ENCODE measurements at places on chromosomes 7 and 10.

- no peak for DNase-seq
Observed at GRCh38 chr10:31693491-31693890, 235.1 kb downstream of the ARHGAP12 start.

GRCh38 chr7:14505906-14506305 is 396.6 kb downstream of the DGKB start:
- no peak for DNase-seq

GRCh38 chr10:48448796-48449195 is 142.3 kb downstream of the MAPK8 start:
- DNase-seq = peak; percentile 86

DNA sequence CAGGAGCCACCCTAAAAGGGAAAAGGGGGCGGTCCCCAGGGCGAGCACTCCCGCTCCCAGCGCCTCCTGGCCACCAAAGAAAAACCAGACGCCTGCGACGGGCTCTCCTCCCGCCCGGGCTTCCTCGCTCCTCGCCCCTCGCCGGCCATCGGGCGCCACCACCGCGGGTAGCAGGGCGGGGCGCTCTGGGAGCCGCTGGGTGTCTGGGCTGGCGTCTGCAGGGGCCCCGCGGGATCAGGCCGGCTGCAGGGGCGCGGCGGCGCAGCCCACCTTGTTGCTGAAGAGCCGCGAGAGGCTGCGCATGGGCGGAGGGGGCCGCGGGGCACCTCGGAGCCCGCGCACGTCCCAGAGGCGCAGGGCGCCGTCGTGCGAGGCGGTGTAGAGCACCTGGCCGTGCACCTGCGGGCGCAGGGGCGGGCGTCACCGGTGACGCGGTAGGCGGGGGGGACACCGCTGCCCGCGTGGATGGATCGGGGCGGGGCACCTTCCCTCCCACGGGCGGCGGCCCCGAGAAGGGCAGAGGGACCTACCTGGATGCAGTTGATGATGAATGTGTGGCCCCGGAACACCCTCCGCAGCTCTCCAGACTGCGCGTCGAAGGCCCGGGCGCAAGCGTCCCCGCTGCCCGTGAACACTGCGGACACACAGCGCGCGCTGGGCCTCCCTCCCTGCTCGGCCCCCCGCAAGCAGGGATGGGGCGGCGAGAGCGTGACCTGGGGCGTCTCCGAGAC is 28.3 kb downstream of the WDR86 start:
- DNase-seq = no peak

DNA sequence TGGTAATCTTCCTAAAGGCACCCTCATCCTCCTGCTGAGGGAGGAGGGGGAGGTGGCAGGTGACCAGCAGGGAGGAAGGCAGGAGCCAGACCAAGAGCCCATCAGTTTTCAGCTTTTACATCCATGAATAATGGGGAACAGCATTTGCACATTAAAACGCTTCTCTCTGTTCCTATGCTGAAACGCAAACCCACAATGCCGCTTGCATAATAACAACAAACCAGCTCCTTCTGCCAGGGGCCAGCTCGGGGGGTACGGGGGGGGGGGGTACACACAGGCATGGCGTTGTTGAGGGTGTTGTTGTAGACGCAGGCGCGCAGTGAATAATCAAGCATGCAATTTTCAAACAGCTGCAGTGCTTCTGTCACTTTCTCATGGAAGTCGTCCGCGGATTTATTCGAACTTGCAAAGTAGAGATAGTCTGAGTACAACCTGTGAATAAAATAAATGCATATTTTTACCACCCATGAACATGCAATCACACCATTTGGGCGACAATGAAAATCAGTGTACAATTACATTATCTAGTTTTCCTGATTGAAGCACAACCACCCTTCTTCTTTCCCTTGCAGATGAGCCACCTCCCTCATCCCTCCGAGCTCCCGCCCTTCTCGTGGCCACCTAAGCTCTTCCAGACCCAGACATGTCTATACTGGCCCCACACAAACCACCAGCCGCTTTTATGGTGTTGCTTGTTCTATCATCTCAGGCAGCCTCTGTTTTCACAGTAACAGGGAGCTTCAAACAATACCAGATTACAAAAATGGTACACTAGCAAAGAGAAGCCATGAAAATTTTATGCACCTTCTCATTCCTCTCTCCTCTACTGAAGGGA is 72.2 kb downstream of the CHST15 start:
- no peak for DNase-seq

DNA sequence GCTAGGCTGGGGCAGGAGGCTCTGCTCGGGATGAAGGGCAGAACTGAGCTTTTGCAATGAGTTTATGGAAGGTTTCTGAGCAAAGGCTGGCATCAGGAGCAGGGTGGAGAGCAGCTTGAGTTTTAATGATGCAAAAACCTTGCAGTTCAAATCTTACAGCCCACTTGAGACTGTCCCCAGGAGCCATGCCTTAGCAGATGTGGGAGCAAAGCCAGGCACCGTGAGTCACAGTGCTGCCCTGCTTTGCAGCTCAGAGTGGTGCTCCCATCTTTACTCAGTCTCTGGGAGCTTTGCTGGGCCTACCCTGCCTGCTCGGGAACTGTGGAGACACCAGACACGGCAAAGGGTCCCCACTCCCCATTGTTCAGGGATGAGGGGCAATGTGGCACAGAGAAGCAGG is 122.4 kb upstream of the NPS start:
- DNase-seq = peak; percentile 37

- DNase-seq = no peak
Observed at GRCh38 chr10:13759168-13759567, 172.4 kb downstream of the PRPF18 start.

GRCh38 chr7:49848211-49848841 is 74.9 kb downstream of the VWC2 start:
- DNase-seq = no peak

DNA sequence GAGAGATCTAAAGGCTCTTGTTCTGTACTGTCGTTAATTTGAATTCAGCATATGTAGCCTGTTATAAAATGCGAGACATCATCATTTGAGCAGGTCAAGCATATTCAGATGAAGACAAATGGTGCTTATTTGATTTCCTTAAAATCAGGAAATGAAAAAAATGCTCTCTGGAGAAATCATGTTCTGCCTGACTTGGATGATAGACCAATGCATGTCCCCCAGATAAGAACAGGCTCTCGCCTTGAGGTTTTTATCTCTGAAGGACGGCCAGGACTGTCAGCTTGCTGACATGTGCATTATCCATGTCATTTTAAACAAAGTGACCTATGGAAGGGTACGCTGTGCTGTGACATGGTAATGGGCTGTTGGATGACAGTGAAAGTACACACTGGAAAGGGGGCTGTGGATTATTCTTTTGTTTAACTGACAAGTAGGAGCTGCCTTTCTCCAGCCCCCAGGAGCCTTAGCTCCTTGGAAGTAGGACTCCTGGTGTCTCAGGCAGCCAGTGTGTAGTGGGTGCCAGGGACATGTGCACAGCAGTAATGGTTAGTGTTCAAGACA is 695.1 kb upstream of the GALNT17 start:
- no peak for DNase-seq

DNA sequence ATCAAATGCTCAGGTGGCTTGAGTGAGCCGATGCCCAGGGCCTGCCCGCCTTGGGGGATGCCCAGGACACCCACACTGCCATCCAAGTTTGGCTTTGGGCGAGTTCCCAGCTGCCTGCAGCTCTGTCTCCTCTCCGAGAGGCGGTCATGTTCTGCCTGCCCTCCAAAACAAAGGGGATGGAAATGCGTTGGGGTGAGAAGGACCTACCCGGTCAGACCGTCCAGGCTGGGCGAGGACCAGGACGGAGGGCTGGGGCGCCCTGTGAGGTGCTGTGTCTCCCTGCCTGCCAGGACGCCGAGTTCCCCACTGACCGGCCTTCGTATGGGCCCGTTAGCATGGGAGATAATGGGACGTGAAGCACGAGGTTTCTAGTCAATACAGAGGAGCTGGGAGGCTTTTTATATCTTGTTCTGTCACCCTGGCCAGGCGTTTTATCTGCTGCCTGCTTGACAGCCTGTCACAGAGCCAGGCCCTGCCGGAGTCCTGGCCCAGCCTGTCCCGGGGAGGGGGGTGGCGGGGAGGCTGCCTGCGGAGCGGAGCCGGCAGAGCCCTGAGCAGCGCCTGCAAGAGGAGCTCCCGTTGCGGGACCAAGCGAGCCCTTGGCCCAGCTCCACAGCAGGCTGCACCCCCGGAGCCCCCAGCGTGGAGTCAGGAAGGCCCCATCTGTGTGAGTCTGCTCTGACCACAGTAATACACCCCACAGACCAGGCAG is 22.0 kb upstream of the ELFN1 start:
- DNase-seq = peak; percentile 64

DNA sequence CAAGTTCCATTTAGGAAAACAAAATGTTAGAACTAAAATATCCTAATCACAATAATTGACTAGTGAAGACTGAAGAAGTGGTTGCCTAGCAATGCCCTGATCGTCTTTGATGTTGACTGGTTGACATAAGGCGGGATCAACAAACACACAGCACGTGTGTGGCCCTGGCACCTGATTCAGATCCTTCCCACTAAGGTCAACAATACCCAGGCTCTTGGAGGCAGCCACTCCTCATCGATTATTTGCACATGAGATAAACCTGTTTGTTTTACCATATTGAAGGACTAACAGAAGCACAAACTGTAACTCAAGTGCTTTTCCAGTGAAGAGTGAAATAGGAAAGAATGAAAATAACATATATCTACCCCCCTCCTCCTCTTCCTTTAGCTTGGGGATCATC is 15.6 kb downstream of the FANK1 start:
- DNase-seq = no peak

- peak; percentile 19 for DNase-seq
Observed at GRCh38 chr7:92987538-92987937, 130.2 kb downstream of the SAMD9 start.

DNA sequence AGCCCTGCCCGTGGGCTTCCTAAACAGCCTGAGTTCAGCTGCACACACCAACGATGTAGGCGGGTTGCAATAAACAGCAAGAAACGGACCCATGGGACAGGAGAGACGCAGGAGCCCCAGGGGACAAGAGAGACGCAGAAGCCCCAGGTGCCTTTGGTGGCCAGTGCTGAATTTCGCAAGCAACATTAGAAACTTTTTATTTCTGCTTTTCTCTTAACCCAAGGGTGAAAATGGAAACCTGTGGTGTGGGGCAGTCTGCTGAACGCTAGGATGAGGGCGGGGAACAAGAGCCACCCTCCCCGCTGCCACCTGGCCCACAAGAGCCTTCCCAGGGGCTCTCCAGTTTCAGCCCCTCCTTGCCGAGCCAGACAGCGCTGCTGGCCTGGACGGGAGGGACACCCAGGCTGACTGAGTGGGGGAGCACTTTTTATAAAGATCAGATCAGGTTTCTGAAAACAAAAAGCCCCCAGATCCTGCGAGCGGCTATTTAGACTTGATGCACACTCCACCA is 20.0 kb upstream of the GPR146 start:
- no peak for DNase-seq

DNA sequence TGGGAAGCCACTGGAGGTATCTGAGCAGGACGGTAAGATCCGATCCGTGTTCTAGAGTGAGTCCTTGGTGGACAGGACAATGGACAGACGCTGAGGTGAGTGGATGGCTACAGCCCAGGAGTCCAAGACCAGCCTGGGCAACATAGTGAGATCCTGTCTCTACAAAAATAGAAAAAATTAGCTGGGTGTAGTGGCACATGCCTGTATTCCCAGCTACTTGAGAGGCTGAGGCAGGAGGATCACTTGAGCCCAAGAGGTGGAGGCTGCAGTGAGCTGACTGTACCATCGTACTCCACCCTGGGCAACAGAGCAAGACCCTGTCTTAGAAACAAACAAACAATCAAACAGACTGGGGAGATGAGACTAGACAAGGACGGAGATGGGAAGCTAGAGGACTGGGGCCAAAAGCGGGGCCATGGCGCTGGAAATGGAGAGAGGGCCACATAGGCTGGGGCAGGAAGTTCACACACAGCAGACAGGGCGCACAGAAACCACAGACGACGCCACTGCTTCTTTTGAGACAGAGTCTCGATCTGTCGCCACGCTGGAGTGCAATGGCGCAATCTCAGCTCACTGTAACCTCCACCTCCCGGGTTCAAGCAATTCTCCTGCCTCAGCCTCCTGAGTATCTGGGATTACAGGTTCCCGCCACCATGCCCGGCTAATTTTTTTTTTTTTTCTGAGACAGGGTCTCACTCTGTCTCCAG is 24.7 kb downstream of the DAGLB start:
- DNase-seq = no peak

DNA sequence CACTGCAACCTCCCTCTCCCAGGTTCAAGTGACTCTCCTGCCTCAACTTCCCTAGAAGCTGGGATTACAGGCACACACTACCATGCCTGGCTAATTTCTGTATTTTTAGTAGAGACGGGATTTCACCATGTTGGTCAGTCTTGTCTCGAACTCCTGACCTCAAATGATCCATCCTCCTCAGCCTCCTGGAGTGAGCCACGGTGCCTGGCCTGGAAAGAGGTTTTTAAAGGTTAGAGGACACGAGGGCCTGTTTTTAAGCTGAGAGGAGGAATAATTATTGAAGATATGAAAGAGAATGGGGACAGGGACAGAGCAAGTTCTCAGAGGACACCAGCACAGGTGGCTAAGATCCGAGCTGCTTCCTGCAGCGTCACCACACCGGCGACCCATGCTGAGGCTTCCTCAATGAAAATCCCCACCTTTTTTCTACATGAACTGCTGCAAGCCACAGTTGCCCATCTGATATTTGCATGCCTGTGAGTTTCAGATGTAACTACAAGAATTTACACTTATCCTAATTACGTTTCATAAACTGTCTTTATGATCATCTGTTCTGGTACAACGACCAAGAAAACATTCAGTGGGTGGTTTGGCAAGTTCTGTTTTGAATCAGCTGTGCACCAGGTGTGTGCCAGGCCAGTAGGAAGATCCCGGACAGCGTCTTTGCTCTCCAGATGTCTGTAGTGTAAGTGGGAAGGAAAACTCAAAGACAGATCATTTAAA is 76.0 kb downstream of the HIP1 start:
- no peak for DNase-seq
